ENCODE measurements at places on chromosomes 12 and 14. TPM values are rescaled to one million over a fixed set of nuclear protein-coding genes. Genes with fewer than 3 reads are reported as not detected.
A peak's percentile ranks its signal among the peaks of the same experiment; 100 is the strongest.

Gene KIAA0586
- 1.7 TPM for polyA plus RNA-seq

DNA sequence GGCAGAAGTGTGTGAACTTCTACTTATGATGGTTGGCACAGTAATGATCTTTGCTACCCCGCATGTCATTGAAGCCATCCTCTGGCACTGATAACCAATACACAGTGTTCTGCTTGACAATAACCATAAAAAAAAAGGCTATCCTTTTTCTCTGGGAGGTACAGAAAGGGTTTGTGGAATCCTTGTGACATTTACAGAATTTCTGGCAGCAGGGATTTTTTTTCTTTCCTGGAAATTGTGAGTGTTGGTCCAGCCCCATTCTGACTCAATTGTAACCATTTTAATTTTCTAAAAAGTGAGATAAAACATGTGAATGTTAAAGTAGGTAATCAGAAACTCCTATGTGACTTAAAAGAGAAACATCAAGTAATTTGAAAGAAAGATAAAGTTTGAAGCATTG is 943.8 kb downstream of the TMTC2 start:
- H3K4me3 ChIP-seq = no peak overlapping the region
- no peak overlapping the region for H3K27ac ChIP-seq
- no peaks in the 10 kb centered on the region for H3K4me1 ChIP-seq
- no peaks in the 10 kb centered on the region for H3K36me3 ChIP-seq
- H3K27me3 ChIP-seq = no peaks in the 10 kb centered on the region

DNA sequence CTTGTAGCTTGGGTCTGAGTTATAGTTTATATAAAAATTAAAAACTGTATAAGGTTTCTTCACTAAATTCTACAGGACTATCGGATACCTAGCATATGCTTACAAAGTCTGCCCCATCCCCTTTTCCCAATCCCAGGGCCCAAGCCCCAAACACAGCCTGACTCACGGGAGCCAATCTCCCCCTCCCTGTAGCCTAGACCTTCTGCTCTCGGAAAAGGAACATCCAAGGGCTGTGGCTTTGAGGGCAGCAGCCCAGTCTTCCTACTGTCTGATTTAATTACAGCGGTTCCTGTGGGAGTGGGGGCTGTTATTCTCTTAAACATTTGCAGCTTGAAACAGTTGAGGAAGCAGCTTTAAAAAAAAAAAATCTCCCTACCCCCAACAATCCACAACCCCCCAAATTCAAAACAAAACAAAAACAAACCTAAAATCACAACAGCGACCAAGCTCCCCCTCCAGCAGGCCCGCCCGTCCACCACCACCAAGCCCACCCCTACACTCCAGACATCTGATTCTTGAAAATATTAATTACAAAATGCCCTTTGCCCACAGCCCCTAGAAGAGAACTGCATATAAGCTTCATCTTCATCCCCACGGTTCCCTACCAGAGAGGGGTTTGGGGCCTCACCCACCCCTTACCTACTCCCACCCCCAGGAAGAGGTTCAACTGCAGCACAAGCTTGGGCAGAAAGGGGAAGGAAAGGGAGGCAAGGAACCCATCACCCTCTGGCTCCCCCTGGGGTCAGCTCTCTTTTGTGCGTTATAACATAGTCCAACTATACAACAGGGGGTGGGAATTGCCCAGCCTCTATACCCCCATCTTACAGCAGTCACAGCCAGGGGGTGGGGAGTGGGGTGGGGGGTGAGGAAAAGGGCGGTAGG is 1.1 kb upstream of the PRKAG1 start:
- H3K4me1 ChIP-seq = peaks cover 37% of the 10 kb centered on the region
- H3K27ac ChIP-seq = peak overlapping the region; percentile 89
- H3K36me3 ChIP-seq = peaks cover 42% of the 10 kb centered on the region

GRCh38 chr12:10400829-10401228 is 8.7 kb downstream of the KLRC4 start:
- H3K27ac ChIP-seq = no peak overlapping the region
- H3K4me3 ChIP-seq = no peak overlapping the region
- no peak for DNase-seq
- no peaks in the 10 kb centered on the region for H3K36me3 ChIP-seq
- no peaks in the 10 kb centered on the region for H3K4me1 ChIP-seq

DNA sequence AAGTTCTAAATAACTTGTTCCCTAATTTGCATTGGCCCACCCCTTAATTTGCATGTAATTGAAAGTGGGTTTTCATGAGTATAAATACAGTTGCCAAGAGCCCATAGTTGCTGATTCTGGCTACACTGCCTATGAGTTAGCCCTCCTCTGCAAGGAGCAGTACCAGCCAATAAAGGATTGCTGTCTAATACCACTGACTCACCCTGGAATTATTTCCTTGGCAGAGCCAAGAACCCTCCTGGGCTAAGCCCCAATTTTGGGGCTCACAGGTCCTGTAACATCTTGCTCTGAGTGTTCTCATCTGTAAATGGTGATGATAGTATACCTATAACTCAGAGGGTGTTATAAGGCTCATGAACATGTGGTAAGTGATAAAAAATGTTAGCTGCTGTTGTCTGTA is 6.8 kb downstream of the TTC8 start:
- H3K27me3 ChIP-seq = no peaks in the 10 kb centered on the region
- no peak overlapping the region for H3K4me3 ChIP-seq
- no peaks in the 10 kb centered on the region for H3K4me1 ChIP-seq
- no peaks in the 10 kb centered on the region for H3K36me3 ChIP-seq
- DNase-seq = no peak
